Heart right ventricle (tissue), 16 donors: ENCODE measurements at places on chromosomes 2 and 18. TPM values are rescaled to one million over a fixed set of nuclear protein-coding genes. Genes with fewer than 3 reads are reported as not detected.

DNA sequence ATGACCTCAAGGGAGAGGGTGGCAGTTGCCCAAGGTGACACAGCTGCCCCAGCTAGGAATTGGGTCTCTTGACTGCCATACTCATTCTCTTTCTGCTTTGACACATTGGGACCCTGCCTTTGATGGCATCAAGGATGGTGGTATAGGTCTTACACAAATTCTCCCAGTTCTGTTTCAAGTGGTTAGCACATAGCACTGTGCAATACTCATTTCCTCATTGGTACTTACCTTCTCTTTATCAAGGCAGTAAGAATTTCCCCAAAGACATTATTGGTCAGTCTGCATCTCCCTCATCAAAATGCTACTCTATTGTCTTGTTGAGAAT, 35.9 kb upstream of the CCDC93 start:
- no peak for DNase-seq

- DNase-seq = no peak
These were observed 414.2 kb upstream of the MMADHC start for GRCh38 chr2:150001788-150002187.

GRCh38 chr2:187542123-187542522, 12.1 kb downstream of the TFPI start:
- DNase-seq = no peak

DNA sequence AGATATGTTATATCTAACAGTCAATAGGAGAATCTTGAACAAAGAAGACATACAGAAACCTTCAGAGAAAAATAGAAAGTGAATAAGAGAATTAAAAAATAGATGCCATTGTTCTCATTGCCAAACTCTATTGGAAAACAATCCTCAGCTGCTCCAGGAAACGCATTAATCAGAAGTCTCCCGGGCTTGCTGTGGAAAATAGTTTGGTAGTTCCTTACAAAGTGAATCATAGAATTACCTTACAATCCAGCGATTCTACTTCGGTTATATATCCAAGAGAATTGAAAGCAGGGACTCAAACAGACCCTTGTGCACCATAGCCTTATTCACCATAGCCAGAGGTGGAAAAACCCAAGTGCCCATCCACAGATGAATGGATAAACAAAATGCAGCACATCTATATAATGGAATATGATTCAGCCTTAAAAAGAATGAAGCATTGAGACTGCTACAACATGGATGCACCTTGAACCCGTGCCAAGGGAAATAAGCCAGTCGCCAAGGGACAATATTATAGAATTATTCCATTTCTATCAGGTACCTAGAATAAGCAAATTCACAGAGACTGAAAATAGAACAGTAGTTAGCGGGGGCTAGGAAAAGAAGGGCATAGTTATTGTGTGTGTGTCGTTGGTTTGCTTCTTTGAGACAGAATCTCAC, 21.9 kb upstream of the CHRNA1 start:
- DNase-seq = no peak

NRP2 gene
- total RNA-seq = 11.0 TPM

DNA sequence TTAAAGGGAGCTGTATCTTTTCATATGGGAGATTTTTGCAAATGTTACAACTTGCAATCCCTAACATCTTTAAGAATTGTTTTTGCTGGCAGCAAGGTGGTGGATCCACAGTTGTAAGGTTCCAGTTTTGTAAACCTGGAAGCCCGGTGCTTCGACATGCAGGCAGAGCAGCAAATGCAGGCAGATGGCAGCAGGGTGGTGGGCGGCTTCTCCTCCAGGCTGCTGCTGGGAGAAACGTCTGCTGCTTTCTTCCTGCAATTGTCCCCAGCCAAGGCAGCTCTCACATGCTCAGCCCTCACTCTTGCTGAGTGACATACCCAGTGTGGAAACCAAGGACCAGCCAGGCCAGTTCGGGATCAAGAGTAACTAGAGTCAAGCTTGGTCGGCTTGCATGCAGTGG, 166.0 kb downstream of the SEPTIN10 start:
- no peak for DNase-seq

GRCh38 chr2:148300544-148300943, 279.7 kb downstream of the MBD5 start:
- DNase-seq = no peak

GLI2 gene
- total RNA-seq = 1.0 TPM

- DNase-seq = no peak
These were observed 15.0 kb upstream of the ELOA2 start for GRCh38 chr18:47050468-47050867.

GRCh38 chr2:105933906-105934305, 189.2 kb downstream of the NCK2 start:
- DNase-seq = no peak

DNAJC5G gene
- 1.1 TPM for total RNA-seq

APLF gene
- total RNA-seq = 6.4 TPM

DNA sequence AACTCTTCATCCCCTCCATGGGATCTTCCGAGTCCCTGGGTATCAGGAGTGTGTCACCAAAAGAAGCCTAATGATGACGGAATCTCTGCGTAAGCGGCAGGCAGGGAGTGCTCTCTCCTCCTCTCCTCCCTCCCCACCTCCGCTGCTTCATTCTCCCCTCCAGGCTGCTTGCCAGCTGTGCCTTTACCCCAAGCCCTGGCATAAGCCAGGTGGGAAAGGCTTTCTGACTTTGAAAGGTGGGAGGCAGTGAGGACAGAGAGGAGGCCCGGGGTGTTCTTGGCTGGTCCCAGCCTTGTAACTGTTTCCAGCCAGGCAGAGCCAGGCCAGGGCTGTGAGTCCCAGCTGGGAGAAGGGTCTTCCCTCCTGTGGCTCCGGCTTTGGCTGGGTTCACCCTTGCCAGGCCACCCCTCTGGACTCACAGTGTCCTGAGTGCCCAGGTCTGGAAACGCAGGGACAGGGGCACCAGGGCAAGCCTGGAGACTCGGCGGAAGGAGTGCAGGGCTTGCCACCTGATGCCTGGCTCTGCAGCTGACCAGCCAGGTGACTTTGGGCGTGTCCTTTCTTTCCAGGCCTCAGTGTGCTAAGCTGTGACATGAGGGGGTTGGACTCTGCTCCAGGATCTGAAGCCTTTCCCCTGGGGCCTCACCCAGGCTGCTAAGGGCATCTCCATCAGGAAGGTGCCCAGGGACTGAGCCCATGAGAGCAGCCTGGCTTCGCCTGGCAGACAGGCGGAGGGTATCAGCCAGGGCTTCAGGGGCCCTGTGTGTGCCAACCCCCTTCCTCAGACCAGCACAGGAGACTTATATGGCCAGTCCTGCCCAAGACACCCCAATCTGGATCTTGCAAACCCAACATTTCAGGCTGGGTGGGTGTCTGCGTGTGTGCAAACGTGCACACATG, 32.7 kb upstream of the HPCAL1 start:
- DNase-seq = no peak

CIB4 gene
- total RNA-seq = not detected

PSMA8 gene
- total RNA-seq = not detected

GRCh38 chr2:70014959-70015358, 53.5 kb upstream of the ASPRV1 start:
- no peak for DNase-seq

SERPINB8 gene
- total RNA-seq = 10.9 TPM

GRCh38 chr2:65997961-65998360, 437.0 kb upstream of the MEIS1 start:
- no peak for DNase-seq

DNA sequence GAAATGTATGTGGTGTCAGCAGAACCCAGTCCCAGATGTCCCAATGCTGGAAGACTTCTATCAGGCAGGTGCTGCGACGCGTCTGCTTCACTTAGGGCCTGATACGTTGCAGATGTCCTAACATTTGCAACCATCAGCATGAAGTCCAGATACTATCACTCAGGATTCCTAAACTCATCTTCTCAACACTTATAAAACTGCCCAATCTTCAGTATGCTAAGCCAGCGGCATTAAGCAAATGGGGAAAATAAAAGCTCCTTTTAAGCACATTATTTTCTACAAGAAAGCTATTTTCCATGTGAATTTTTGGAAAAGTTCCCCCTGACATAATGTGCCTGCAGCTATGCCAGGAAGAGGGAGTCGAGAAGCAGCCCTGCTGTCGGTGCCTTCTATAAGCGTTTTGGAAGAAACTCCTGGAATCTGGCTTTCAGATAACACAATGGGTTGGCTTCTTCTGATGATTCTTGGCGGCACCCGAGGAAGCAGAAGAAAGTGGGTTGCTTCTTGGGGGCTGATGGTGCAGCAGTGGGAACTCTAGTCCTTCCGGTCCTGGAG, 60.7 kb upstream of the ITGA6 start:
- DNase-seq = no peak

GRCh38 chr2:32358111-32358482, 1.3 kb downstream of the BIRC6 start:
- no peak for DNase-seq

DNA sequence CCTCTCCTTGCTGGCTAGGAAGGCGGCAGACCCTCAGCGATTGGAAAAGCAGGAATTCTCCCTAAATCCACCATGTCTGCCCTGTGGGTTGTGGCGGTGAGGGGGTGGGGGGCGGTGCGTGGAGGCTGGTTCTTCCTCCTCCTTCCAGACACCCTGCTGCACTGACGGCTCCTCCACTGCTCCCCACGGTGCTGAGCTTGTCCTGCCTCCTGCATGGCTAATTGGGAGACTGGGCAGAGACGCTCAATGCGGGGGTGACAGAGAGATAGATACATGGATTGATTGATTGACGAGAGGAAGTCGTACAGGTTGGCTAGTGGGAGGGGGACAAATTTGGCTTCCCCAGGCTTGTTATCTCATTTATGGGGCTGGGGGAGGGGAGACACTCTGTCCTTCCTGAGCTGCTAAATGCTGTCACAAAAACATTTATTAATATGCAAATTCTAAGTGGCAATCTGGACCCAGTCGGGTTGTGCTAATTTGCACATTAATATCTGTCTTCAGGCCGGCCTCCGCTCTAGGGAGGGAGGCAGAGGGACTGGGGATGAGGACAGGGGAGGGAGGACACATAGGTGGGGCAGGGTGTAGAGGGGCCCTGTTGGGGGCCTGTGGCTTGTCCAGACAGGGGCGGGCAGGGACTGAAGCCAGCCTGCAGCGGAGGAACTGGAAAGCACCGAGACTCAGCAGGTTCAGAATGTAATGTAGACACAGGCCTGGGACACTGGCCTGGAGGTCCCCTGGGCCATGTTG, 181.6 kb downstream of the CELF4 start:
- DNase-seq = no peak

DNA sequence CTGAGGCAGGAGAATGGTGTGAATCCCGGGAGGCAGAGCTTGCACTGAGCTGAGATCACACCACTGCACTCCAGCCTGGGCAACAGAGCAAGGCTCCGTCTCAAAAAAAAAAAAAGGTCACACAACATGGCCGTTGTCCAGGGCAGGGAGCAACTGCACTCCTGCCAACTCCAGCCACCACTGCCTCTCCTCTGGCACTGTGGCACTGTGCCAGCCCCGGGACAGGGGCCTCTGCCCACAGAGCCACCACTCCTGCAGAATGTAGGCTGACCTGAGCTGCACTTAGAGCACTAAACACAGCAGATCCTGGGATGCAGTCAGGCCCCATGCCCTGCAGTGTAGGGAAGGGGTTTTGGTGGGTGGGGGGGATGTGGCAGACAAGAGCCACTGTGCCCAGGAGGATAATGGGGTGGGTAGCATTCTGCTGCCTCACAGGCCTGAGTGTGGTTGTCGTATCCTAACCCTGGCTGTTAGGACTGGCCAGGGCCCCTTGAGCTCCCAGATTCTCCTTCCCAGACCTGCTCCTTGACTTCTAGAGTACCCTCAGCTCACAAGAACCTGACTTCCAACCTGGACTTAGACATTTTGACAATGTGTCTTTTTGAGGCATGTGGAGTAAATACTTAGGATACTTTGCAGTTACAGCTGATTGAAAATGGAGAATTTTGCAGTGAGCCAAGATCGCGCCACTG, 69.4 kb upstream of the SH3RF3 start:
- DNase-seq = peak; percentile 77

DNA sequence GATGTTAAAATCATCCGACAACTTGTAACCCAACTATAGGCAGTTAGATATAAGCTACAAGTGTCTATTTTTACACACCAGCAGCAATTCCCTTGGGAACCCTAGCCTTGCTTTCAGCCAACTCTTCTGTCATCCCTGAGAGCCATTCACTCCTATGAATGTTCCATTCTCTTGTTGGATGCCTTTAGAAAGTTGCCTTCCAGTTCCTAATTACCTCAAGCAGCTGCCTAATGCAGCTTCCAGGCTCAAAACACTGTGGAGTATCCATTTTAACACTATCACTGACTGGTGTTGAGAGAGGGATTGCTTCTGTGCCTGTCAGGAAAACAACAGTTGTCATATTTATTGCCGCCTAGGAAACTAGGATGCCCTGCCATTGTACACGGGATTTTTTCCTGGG, 402.0 kb upstream of the ACVR2A start:
- no peak for DNase-seq

DNA sequence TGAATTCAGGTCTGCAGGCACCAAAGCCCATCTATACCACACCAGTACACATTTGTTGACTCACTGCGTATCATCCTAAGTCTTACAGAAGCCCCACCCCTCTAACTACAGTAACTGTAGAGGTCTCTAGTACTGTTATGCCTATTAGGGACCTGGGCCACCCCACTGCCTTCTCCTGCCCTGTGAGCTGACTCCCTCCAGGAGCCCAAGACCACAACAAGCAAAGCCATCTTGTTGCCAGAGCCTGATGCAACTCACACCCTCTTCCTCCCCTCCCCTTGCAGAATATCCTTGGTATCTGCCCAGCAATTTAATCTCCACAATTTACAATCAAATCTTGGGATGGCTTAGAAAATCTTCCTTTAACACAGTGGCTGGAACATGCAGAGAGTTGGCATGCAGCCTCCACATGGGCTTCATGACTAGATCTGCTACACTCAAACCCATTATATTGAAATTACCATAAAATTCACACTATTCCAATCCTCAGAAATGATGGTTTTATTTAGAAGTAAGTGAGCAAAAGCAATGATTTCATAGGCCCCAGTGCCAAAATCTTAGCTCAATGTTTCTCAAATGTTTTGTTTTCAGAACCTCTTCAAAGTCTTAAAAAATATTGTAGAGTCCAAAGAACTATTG, 17.7 kb upstream of the CYP1B1 start:
- DNase-seq = no peak

DNA sequence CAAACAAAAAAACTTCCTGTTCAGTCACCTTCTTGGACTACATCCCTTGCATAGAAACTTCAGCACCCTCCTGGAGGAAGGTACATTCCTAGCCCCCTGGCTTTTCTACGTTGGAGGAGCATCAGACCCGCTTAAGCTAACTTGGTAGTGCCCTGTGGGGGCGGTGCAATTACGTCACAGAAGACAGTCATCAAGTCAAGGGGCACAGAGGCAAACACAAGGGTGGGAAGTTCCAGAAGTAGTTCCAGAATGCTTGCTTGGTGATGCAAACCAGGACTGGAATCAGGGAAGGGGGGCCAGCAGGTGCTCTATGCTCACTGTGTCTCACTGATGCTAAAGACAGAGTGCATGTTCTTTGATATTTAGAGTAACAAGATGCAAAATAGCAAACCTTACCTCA, 15.2 kb upstream of the AGFG1 start:
- no peak for DNase-seq

DNA sequence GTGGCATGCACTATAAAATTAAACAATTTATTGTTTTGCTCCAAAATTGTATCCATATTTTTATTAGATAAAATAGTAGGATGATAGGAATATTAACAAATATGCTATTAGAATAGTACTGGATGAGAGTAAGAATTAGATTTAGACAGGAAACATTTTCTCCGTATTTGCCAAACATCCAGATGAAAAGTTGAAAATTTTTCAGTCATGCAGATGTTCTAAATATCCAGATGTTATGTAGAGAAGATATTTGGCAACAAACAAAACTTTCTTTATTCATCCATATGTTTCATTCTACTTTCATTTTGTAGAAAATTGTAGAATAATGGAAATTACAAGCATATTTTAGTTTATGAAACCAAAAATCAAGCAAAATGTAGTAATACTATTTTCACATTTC, 45.2 kb upstream of the NEUROD1 start:
- DNase-seq = no peak

- DNase-seq = no peak
These were observed 5.4 kb downstream of the NBAS start for GRCh38 chr2:15555760-15556193.

UGT1A5 gene
- total RNA-seq = not detected
